Kidney (tissue), 22 donors: ENCODE measurements at places on chromosomes 6 and 20. TPM values are rescaled to one million over a fixed set of nuclear protein-coding genes. Genes with fewer than 3 reads are reported as not detected.

Gene PRSS35
- 0.66 TPM for total RNA-seq

Gene PTPRK
- total RNA-seq, result 72.8 TPM

Gene WFDC2
- total RNA-seq, result 2,874 TPM

Gene SYCP2L
- total RNA-seq, result 1.5 TPM

Gene FOXC1
- 58.5 TPM for total RNA-seq

Gene LGSN
- 0.19 TPM for total RNA-seq
